NB4 (cell line): ENCODE measurements at places on chromosomes 3 and 15.

DNA sequence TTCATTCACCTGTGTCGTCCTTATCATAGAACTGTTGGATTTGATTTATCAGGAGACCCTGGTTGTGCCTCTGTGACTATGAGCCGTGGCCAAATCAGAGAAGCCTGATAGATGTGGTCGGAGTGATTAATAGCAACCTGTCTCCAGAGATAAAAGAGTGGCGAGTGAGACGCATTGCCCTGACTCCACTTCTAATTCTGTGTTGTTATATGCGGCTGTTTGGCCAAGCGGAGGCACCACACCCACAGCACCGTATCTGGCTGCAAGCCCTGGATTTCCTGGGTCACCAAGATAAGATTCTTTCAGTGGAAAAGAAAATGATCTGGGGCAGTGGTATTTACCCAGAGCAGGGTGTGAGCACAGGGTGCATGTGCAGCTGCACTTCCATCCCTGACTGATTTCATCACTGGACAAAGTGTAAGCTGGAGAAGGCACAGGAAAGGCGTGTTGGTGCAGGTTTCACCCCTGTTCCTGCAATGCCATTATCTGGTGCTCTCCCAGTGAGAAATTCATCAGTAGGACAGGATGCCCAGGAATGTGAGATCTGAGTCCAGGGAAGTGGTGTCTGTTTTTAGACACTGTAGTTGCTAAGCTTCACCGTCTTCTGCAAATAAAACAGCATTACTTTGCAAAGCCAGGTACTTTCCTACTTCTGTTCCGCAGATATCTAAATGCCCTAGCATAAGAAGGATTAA lies 84.6 kb downstream of the CD47 start:
- DNase-seq = peak; percentile 9

DNA sequence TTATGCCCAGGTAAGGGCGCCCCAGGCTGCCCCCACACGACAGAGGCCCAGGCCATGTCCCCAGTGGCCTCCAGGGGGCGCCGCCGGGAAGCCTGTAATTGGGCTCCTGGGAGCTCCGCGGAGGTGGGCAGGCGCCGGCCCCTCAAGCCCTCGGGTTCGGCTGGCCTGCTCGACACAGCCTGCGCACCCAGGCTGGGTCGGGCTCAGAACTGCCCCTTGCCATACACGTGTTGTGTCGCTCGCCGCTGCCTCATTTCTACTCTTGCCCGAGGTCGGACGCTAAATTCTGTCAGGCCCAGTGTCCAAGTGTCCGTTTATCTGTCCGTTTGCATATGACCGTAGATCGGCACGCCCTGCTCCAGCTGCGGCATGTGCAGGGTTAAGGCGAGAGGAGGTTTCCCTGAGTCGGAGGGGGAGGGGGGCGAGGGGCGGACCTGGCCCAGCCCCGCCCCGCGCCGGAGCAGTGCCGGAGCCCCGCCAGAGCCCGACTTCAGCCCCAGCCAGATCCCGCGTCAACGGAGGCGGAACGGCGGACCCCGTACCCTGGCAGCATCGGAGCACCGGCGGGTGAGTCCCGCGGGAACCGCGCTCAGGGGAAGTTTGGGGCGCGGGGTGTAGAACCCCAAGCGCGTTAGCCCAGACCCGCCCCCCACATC lies at the start of gene KLHDC8B:
TSS of gene KLHDC8B (plus strand) at position 480 of the 656 bp plus-strand sequence. CDS start 1,172 bp downstream, outside the sequence.
- DNase-seq = peak; percentile 85

- DNase-seq = peak; percentile 83
Observed at GRCh38 chr3:177197727-177198460, 612 bp upstream of the TBL1XR1 start.

DNA sequence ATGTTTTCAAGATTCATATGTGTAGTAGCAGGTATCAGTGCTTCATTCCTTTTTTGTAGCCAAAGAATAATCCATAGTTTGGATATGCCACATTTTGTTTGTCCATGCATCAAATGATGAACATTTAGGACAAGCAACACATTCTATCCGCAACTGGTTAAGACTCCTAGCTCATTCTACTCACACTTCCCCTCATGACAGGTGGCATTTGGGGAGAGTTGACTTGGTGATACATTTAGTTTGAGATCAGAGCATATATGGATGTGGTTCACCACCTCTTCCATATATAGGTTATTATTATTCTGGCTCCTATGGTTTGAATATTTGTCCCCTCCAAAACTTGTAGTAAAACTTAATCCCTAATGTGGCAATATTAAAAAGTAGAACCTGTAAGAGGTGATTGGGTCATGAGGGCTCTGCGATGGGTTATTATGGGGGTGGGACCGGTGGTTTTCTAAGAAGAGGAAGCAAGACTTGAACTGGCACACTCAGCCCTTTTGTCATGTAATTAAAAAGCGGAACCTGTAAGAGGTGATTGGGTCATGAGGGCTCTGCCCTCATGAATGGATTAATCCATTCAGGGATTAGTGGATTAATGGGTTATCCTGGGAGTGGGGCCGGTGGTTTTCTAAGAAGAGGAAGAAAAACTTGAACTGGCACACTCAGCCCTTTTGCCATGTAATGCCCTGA lies 75.3 kb upstream of the HRH1 start:
- peak; percentile 83 for DNase-seq

GRCh38 chr3:141735176-141735575 lies 2.9 kb upstream of the RNF7 start:
- no peak for DNase-seq

DNA sequence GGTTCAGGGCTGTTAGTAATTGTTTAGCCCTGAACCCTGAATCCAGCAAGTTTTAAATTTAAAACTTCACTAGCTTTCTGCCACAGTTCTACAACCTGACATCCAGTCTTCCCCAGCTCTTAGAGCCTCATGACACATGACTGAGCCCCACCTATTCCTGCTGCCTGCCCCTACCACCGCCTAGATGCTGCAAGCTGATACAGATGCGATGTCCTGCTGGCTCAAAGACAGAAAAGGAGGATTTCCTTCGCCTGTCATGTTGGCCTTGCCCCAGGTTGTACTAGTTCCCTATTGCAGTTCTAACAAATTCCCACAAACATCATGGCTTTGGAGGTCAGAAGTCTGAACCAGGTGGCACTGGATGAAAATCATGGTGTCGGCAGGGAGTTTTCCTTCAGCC lies 510.6 kb upstream of the PPP2R3A start:
- DNase-seq = no peak

- DNase-seq = no peak
Observed at GRCh38 chr3:130300888-130301287, 44.6 kb upstream of the COL6A5 start.

DNA sequence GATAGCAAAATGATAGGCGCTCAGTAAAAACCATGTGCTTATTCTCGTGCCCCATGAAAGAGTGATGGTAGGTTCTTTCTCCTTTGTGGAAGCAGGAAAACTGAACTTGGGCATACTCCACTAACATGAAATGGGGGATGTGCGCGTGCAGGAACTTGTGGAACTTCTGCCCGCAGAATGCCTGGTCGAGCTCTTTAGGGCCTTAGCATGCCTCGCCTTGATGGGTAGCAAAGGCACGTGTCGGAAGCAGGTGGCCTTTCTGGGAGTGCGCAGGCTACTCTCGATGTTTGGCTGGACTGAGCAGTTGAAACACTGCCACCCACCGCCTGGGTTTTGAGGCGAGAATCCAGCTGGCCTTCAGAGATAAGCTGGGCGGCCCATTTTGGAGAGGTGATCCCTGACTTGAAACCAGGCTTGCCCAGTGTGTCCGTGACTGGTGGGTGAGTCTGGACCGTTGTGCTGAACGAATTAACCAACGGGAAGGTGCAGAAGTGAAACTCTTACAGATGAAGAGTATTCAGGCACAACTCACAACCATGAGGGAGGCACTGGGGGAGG lies 842 bp downstream of the PCCB start:
- DNase-seq = peak; percentile 65

- DNase-seq = peak; percentile 27
Observed at GRCh38 chr15:52336529-52336928, 40.9 kb upstream of the MYO5C start.

- DNase-seq = no peak
Observed at GRCh38 chr3:185350841-185351240, 12.1 kb upstream of the MAP3K13 start.

- no peak for DNase-seq
Observed at GRCh38 chr3:105836533-105836932, 32.3 kb downstream of the CBLB start.

- no peak for DNase-seq
Observed at GRCh38 chr3:172904711-172905373, 154.3 kb downstream of the ECT2 start.

GRCh38 chr3:38551026-38551832 lies 55.1 kb downstream of the EXOG start:
- DNase-seq = no peak

- DNase-seq = no peak
Observed at GRCh38 chr3:62557450-62557849, 184.1 kb upstream of the FEZF2 start.

DNA sequence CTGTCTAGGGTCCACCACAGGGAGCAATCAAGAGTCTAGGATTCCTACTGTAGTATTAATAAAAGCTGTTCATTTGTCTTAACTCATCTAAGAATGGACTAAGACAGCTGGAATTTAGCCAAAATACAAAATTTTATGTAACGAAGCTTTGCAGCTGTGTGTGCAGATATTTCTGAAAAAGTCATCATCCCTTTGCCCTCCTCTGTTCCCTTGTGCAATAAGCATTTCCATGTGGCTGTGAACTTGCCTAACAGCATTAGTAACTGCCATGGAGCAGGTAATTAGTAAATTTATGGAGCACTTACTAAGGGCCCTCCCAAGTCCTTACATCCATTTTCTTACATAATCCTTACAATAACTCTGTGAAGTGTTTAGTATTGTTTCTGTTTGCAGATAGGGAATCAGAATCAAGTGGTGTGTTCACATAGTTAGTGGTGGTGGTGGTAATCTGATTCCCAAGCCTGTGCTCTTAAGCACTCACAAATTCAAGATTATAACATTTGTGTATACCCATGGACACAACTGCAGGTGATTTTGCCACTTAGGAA lies 114.5 kb downstream of the RARB start:
- DNase-seq = no peak

DNA sequence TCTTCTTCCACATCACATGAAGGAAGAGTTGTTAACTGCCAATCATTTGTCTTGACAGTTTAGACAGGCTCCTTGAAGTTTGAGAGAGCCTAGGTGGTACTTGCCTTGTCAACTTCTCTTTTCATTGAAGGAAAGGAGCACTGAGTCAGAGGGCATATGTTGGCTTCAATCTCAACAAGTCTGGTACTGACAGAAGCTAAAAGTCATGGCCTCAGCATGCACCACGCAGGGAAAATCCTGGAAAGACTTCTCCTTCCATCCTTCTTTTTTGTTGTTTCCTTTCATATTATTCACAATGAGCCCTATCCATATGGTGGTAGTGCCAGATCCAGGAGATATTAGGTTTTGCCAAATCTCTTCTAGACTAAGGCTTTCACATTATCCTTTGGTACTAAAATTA lies 1272.5 kb downstream of the ROBO1 start:
- no peak for DNase-seq

DNA sequence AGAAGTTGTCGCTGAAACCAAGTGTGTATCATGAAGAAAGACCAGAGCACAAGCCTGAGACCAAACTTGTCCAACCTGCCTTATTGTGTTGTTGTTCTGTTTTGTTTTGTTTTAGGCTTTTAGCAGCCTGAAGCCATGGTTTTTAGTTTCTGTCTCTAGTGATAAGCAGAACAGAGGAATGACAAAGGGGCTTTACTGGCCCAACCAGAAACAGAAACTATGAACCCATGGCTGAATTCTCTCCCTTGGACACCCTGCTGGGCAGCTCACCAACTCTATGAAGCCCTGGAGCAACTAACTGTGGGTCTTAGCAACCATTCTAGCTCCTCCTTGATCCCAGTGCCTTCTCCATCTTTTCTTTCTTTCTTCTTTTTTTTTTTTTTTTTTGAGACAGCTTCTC lies 30.3 kb downstream of the HCLS1 start:
- no peak for DNase-seq

DNA sequence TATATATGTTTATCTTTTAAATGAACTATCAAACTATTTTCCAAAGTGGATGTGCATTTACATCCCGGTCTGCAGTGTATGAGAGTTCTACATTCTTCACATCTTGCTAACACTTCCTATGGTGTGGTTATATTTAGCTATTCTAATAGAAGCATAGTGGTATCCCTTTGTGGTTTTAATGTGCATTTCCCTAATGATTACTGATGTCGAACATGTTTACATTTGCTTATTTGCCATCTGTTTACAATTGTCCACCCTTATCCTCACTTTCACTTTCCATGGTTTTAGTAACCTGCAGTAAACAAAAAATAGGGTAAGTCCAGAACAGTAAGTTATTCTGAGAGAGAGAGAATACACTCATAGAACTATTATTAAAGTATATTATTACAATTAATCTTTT lies 360.5 kb upstream of the NAALADL2 start:
- no peak for DNase-seq

GRCh38 chr3:172138792-172139507 lies 99.6 kb downstream of the FNDC3B start:
- peak; percentile 86 for DNase-seq

- DNase-seq = no peak
Observed at GRCh38 chr3:86175051-86175536, 815.9 kb downstream of the VGLL3 start.

- DNase-seq = peak; percentile 50
Observed at GRCh38 chr15:89998141-89998661, 2.9 kb upstream of the ZNF710 start.

DNA sequence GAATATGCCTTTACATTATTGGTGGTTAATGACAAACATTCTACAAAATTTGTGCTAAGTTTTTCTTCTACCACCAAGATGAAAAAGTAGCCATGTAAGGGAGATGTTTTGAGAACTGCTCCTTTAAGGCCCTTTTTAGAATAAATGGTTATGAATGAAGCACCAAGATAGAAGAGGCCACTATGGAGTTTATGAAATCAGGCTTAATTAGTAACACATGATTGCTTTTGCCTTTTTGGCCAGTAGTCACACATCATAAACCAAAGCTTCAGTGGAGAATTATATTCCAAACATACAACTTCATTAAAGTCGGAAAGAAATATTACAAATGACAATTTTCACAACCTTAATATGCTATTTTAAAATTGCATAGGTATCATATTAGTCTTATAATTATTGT lies 331.7 kb downstream of the RBMS3 start:
- DNase-seq = no peak

- no peak for DNase-seq
Observed at GRCh38 chr3:168671091-168671490, 575.4 kb upstream of the GOLIM4 start.

DNA sequence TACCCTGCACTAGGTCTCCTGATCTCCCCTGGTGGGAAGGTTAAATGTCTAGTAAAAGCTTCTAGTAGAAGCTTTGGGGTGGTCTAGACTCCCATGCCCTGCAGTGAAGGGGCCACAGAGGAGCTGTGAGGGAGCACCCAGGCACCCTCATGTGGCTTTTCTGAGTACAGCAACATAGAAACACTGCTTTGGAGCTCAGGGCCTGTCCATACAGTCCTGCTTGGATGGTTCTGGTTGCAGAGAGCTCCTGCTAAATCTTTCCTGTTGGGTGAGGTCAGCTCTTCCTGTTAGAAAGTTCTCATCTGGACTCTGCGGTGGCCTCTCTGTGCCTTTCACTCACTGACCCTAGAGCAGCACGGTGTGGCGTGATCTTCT lies 47.8 kb downstream of the GPD1L start:
- DNase-seq = no peak

GRCh38 chr15:58433597-58434333 lies 2.0 kb downstream of the LIPC start:
- DNase-seq = no peak
